ENCODE measurements at places on chromosomes 16 and 17.

GRCh38 chr16:2799859-2800226, 1.6 kb downstream of the PRSS41 start:
- peak; percentile 17 for DNase-seq

GRCh38 chr17:45096141-45096540, 35.0 kb downstream of the NMT1 start:
- peak; percentile 43 for DNase-seq

- no peak for DNase-seq
These were observed 30.9 kb downstream of the PHKB start for GRCh38 chr16:47492036-47492427.

DNA sequence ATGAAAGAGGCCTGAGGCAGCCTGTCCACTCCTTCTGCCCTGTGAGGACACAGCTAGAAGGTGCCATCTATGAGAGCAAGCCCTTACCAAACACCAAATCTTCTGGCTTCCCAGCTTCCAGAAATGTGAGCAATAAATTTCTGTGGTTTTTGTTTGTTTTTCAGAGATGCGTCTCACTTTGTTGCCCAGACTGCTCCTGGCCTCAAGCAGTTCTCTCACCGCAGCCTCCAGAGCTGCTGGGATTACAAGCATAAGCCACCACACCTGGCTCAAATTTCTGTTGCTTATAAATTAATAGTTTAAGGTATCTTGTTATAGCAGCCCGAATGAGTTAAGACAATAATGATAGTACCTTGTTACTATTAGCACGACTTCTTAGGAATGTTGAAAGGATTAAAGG, 12.5 kb upstream of the SLC16A11 start:
- DNase-seq = peak; percentile 49

GRCh38 chr17:72567774-72568173, 447.0 kb downstream of the SOX9 start:
- no peak for DNase-seq

GRCh38 chr16:84788920-84789391, 30.8 kb upstream of the CRISPLD2 start:
- no peak for DNase-seq

- no peak for DNase-seq
These were observed 44.2 kb downstream of the TRIM37 start for GRCh38 chr17:59062509-59062908.

DNA sequence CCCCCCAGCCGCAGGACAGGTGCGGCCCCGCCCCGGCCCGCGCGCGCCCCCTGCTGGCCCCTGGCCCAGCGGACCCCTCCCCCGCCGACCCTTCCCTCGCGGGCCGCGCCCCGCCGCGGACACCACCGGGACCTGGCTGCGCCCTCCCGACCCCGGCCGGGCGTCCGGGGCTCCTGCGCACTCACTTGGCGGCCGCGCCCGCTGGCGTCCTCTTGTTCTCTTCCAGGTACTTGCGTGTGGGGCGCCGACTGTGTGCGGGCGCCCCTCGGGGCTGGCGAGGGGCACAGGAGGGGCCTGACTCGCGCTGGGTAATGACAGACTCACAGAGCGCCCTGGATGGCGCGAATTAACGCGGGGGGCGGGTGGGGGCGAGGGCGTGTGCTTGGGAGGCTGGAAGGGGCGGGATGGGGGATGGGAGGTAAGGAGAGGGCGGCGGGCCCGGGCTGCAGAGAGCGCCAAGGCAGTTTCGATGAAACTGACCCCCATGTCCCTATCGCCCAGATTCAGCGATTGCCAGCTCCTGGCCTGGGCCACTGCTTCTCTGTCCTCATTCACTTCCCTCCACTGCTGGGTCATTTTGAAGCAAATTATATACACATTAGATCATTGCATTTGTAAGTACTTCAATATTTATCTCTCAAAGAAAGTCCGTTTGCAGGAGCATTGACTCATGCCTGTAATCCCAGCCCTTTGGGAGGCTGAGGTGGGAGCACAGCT, 445 bp upstream of the DBNDD1 start:
- peak; percentile 69 for DNase-seq

DNA sequence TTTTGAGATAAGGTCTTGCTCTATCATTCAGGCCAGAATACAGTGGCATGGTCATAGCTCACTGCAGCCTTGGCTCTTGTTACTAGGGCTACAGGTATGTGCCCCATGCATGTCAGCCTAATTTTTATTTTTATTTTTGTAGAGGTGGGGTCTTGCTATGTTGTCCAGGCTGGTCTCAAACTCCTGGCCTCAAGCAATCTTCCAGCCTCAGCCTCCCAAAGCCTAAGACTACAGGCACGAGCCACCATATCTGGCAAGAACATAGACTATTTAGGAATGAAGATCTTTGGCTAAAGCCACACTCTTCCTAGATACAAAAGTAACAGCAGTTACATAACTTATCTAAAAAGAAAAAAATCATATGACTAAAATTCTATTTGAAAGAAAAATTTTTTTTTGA, 15.6 kb upstream of the DDX19A start:
- DNase-seq = no peak

- DNase-seq = no peak
These were observed 83.6 kb downstream of the RGS9 start for GRCh38 chr17:65220732-65221131.

DNA sequence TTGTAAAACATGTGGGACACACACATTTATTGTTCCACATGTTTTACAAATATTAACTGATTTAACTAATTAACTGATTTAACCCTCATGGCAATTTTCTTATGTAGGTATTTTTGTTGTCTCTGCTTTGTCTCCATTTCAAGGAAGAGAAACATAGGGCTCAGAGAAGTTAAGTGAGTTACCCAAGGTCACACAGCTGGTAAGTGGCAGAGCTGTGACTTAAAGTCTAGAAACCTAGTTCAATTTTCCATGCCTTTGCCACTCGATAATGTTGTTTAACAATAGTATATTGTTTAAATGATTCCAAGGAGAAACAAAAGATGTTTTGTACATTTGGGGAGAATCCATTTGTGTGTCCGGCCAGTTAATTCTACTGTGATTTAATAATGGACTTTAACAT, 284.1 kb upstream of the CDH5 start:
- DNase-seq = no peak

GRCh38 chr17:50828508-50829170, 6.7 kb upstream of the WFIKKN2 start:
- no peak for DNase-seq

DNA sequence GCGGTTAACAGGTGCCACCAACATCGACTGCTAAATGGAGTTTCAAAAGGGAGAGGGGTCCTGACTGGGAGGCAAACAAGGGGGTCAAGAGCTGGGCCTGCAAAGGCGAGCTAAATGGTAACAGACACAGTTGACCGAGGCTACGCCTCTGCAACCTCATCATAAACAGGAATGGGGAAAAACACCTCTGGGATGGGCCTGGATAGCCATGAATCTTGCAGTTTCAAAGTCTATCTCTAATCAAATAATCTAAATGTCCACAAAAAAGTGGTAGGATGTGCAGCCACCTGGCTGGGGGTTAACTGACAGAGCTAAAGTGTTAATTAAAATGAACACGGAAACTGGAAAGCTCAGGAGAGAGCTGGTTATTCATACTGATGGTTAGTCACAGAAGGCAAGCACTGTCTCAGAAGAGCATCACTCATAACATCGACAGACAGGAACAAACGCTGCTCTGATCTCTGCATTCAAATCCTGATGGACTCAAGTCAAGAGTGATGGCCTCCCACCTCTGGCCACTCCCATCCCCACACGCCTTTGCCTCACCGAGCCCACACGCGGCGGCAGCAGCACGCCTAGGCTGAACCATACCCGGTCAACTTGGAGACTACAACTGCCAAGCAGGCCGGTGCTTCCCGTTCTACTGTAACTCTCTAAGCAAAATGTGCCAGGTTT, 56.3 kb downstream of the CREBBP start:
- no peak for DNase-seq

DNA sequence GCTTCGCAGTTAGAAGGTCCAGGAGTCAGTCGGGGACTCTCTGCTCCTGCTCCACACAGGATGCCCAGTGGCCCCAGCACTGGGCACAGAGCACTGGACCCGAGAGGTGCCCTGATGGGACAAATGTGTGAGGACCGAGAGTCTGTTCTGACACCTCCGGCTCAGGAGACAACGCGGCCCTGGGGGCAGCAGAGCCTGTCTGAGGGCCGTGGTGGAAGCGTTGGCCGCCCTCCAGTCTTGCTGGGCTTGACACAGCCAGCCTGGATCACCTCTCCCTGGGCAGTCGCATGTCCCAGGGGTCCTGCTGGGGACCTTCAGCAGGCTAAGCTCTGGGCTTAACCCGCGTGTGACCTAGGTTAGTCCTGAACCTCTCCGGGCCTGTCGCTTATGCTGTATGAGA, 23.1 kb downstream of the LGALS9 start:
- no peak for DNase-seq

DNA sequence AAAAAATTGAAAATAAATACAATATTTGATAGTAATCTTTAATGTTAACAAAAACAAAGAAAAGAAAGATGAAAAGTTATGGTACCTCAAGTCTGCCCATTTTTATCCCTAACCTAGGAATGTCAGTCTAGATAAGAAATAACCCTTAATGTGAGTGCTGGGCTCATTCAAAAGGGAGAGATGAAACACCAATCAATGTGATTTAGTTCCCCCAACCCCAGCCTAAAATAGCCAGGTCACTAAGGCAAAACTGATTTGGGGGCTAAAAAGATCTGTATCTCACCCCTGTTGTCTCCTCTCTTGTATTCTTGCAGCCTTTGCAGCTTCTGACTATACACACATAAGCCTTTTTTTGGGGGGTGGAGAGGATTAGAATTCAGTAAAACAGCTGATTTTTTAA, 3.2 kb upstream of the IGF2BP1 start:
- DNase-seq = no peak

- DNase-seq = no peak
These were observed 5.7 kb downstream of the METRNL start for GRCh38 chr17:83085103-83085502.

- no peak for DNase-seq
These were observed 1.3 kb upstream of the UNC45B start for GRCh38 chr17:35146214-35146833.
